WTC11 (cell line): ENCODE measurements at places on chromosomes 11 and 22.
A peak's percentile ranks its signal among the peaks of the same experiment; 100 is the strongest.

- no peak for DNase-seq
Observed at GRCh38 chr11:69367211-69367964, 73.4 kb downstream of the MYEOV start.

- DNase-seq: no peak
Observed at GRCh38 chr22:22452211-22452610, 56.3 kb downstream of the ZNF280B start.

DNA sequence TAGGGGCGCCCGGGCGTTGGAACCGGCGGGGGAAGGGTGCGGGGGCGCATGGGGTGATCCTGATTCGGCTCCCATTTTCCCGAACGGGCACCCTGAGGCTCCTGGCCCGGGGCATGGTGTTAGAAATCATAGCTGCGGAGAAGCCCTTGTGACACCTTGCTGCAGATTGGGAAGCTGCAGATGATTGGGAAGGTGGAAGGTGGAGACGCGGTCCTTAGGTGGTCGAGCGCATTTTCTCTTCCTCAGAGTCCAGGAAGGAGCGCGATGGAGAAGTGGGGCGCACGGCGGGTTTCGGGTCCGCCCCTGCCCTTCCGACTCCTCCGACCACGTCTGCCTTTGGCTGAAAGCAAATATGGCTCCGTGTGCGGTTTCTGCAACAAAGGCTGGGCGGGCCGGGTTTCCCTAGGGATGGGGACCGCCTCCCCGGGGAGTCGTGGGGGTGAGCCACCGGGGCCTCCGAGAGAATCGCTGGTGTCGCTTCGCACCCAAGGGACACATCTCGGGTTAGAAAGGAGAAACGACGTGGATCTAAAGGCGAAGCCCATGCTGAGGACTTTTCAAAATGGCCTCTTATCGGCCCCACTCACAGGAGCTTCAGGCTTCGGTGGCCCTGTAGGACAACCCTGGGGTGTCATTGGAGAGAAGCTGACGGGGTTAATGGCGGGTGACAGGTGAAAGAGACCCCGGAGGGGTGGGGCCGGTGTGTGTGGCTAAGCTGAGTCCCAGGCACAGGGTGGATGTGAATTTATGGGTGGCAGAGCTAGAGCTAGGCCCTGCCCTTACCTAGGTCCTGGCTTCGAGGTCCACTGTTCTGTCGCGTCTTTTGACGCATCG lies 707 bp upstream of the FTH1 start:
- DNase-seq: peak; percentile 32

GRCh38 chr22:35478633-35479107 lies 62.0 kb upstream of the RASD2 start:
- no peak for DNase-seq

GRCh38 chr22:45469281-45470073 lies 33.2 kb upstream of the FBLN1 start:
- no peak for DNase-seq

- DNase-seq: no peak
Observed at GRCh38 chr11:130223291-130223971, 63.8 kb downstream of the ST14 start.

DNA sequence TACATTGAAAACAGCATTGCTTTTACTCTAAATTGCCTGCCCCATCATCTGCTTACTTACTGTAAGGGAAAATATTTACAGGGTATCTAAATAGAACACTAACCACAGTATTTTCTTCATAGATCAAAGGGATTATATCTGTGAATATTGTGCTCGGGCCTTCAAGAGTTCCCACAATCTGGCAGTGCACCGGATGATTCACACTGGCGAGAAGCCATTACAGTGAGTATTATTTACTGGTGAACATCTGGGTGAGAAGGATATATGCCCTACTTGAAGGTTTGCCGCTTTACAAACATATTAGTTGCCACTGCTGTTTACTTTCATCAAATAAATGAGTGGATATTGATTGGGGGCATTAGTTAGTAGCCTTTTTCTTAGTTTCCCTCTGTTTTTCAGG lies 5.9 kb upstream of the CNTF start:
- DNase-seq: no peak

DNA sequence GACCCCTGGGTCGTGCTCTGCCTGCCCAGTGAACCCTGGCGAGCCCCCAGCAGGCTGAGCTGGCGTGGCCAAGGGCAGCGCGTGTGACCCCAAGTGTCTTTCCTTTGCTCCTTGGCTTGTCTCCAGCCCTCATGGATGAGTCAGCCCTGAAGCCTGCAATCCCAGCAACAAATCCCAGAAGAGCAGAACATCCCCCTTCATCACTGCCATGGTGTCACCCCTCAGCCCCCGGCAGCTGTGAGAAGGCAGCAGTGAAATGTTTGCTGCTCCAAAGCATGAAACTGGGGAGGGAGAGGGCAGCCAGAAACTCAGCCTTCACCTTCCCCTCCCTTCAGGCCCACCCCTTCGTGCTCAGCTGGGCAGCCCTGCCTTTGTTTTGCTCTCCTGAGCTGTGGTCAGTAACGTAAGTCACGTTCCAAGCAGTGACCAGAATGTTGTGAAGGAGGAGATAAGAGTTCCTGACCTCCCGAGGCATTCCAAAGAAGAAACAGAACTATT lies 29.8 kb downstream of the ADAMTS15 start:
- DNase-seq: no peak
